Tibial artery (tissue), 4 donors: ENCODE measurements at places on chromosomes 13 and 19.
A peak's percentile ranks its signal among the peaks of the same experiment; 100 is the strongest.

DNA sequence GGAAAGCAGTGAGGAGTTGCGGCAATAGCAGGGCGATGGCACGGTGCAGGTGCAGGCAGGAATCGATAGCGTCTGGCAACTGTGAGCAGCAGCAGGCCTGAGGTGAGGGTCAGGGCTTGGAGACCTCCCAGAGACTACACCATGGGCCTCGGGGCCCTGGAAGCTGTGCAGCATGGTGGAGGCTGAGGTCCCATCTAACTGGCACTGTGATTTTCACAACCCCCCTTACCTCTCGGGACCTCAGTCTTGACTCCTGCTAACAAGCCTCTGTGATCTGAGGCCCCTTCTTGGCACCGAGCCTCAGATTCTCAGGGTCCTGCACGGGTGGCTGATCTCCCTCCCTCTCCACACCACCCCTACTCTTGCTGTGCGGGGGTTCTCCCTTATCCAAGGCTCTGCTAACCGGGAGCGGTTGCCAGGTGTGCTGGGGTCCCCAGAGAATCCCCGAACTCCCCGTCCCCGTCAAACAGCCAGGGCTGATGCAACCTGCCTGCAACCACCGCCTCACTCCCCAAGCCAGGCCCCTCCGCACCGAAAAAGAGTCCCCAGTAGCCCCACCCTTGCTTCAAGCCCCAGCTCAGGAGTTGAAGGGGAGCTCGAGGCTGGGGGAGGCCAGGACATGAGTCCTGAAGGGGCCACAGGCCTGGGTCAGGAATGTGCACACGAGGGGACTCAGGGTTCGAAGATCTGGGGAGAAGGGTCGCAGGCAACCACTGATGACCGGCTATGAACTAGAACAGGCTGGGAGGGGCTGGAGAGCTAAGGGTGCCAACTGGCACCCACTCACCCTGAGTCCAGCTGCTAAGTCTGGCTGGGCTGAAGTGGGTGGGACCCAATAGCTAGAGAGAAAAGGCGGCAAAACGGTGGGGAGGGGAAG lies 4.8 kb upstream of the ATF5 start:
- no peak overlapping the region for H3K27ac ChIP-seq
- no peaks in the 10 kb centered on the region for H3K4me1 ChIP-seq
- DNase-seq = no peak
- no peaks in the 10 kb centered on the region for H3K27me3 ChIP-seq
- H3K4me3 ChIP-seq = no peak overlapping the region

GRCh38 chr13:37485756-37486155 lies 112.8 kb downstream of the POSTN start:
- no peak for DNase-seq
- no peaks in the 10 kb centered on the region for H3K27me3 ChIP-seq
- H3K4me3 ChIP-seq = no peak overlapping the region

DNA sequence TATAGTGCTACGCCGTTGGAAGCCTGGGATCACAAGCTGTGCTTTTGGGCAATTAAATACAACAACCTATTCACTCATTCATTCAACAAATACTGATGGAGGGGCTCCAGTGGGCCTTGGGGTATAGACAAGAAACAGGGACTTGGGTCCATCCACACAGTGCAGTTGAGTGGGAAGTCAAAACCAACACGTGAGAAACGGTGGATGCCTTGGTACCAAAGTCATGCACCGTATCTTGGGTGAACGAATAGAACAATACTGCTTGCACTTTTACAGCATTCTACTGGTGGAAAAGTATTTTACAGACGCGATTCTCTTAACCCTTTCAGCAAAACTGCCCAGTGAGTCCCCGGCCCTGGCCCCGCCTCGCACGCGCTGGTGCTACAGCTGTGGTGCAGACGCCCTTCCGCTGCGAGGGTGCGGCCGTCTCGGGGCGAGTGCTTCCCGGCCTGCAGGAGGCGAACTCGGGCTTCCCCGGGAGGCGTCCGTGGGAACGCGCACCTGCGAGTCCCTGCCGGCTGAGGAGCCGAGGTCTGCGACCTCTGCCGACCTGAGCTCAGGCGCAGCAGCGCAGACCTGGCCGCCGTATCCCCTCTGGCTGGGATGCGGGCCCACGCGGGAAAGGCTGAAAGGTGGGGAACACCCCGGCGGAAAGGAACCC lies 8.3 kb downstream of the TNFRSF19 start:
- H3K27ac ChIP-seq = peak overlapping the region; percentile 35
- peaks cover 11% of the 10 kb centered on the region for H3K4me1 ChIP-seq
- H3K4me3 ChIP-seq = peak overlapping the region; percentile 64
- no peaks in the 10 kb centered on the region for H3K36me3 ChIP-seq
- peak; percentile 70 for DNase-seq
- no peaks in the 10 kb centered on the region for H3K27me3 ChIP-seq

DNA sequence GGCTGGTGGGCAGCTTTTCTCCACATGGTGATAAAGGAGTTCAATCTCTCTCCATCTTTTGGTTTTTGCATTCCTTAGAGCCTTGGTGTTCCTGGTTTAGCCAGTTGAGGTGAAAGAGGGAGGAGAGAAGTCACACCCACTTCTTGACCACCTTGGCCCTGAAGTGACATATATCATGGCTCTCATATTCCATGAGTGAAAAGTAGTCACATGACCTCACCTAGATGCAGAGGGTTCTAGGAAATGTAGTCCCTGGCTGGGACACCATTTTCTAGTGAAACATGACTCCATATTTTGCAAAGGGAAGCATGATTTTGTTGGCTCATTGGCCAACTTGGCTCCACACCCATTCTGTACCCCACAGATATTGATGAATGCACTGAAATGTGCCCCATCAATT lies 16.1 kb downstream of the ADGRE1 start:
- H3K4me3 ChIP-seq = no peak overlapping the region
- no peaks in the 10 kb centered on the region for H3K4me1 ChIP-seq
- no peaks in the 10 kb centered on the region for H3K27me3 ChIP-seq
- no peaks in the 10 kb centered on the region for H3K36me3 ChIP-seq
- no peak overlapping the region for H3K27ac ChIP-seq
- no peak for DNase-seq

- no peak for DNase-seq
- H3K4me3 ChIP-seq = no peak overlapping the region
- no peaks in the 10 kb centered on the region for H3K27me3 ChIP-seq
- no peak overlapping the region for H3K27ac ChIP-seq
- H3K36me3 ChIP-seq = no peaks in the 10 kb centered on the region
These were observed 82.5 kb downstream of the KLF5 start for GRCh38 chr13:73141292-73141771.

DNA sequence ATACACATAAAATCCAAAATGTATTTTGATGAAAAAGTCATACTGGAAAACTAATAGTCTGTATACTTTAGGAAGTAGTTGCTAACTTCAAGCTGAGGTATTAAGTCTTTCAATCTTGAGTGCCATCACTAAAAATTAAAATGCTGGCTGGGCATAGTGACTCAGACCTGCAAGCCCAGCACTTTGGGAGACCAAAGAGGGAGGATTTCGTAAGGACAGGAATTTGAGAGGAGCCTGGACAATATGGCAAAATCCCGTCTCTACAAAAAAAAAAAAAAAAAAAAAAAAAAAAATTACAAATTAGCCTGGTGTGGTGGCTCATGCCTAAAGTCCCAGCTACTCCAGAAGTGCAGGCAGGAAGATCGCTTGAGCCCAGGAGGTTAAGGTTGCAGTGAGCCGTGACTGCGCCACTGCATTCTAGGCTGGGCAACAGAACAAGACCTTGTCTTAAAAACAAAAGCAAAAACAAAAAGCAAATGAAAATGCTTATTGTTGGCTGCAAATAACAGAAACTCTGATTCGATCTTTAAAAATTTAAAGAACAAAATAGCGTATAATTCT lies 1994.2 kb upstream of the PCDH20 start:
- no peak overlapping the region for H3K27ac ChIP-seq
- no peak for DNase-seq
- H3K4me1 ChIP-seq = no peaks in the 10 kb centered on the region
- no peaks in the 10 kb centered on the region for H3K36me3 ChIP-seq

DNA sequence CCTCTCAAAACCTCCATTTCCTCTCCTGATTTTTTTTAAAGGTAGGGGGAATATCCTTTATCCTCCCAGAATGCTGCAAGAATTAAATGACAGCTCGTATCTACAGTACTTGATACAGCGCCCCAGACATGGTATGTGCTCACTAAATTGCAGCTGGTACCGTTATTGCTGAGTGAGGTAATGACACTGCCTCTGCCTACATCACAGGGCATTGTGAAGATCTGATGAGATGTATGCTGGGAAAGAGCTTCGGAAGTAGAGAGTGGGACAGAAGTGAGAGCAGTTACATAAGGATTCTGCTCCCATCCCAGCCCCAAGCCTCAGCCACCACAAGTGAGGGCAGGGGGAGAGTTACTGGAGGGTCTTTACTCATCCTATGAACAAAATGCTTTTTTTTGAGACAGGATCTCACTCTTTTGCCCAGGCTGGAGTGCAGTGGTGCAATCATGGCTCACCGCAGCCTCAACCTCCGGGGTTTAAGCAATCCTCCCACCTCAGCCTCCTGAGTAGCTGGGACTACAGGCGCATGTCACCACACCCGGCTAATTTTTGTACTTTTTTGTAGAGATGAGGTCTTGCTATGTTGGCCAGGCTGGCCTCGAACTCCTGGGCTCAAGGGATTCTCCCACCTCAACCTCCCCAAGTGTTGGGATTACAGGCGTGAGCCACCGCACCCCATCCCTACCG lies 1.7 kb upstream of the FKRP start:
- peaks cover 63% of the 10 kb centered on the region for H3K4me1 ChIP-seq
- peak overlapping the region; percentile 100 for H3K4me3 ChIP-seq

DNA sequence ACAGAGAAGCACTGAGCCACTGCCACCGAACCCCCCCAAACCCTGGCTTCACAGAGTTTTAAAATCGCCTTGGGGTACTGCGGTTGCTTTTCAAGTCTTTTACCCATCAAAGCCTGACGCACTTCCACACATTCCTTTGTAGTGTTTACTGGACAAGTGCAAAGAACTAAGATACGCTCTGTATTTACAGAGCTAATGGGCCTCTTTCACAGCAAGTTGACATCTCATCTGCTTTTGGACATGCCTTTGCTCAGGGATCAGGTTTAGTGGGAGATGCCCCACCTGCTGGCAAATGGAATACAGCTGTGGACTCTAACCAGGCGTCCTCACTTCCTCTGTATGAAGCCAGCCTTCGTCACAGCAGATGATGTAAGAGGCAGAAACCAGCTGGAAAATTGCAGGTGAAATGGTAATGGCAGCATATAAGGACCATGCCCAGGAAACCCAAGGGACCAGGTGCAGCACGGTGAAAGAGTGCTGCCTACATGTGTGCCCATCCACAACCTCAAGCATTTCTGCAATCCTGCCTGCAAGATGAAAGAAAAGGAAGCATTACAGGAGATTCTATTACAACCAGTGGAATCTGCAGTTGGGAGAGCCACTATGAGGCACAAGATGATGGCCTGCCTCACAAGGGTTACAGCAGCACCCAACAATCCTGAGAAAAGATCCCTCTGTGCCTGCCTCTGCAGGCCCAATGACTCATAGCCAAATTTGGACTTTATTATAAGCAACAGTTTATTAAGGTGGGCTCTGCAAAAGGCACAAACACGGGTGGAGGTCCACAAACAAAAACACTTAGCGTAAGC lies 34.7 kb downstream of the BRD4 start:
- H3K4me3 ChIP-seq = no peak overlapping the region
- no peaks in the 10 kb centered on the region for H3K36me3 ChIP-seq
- H3K27ac ChIP-seq = peak overlapping the region; percentile 52
- no peak for DNase-seq
- H3K27me3 ChIP-seq = no peaks in the 10 kb centered on the region

- no peak overlapping the region for H3K27ac ChIP-seq
- H3K36me3 ChIP-seq = peaks cover 5% of the 10 kb centered on the region
- H3K4me1 ChIP-seq = no peaks in the 10 kb centered on the region
- no peaks in the 10 kb centered on the region for H3K27me3 ChIP-seq
- no peak overlapping the region for H3K4me3 ChIP-seq
These were observed 16.6 kb downstream of the JOSD2 start for GRCh38 chr19:50494186-50495019.

GRCh38 chr13:91668866-91669495 lies 270.6 kb downstream of the GPC5 start:
- no peaks in the 10 kb centered on the region for H3K27me3 ChIP-seq
- H3K36me3 ChIP-seq = no peaks in the 10 kb centered on the region
- H3K4me3 ChIP-seq = no peak overlapping the region
- DNase-seq = no peak

DNA sequence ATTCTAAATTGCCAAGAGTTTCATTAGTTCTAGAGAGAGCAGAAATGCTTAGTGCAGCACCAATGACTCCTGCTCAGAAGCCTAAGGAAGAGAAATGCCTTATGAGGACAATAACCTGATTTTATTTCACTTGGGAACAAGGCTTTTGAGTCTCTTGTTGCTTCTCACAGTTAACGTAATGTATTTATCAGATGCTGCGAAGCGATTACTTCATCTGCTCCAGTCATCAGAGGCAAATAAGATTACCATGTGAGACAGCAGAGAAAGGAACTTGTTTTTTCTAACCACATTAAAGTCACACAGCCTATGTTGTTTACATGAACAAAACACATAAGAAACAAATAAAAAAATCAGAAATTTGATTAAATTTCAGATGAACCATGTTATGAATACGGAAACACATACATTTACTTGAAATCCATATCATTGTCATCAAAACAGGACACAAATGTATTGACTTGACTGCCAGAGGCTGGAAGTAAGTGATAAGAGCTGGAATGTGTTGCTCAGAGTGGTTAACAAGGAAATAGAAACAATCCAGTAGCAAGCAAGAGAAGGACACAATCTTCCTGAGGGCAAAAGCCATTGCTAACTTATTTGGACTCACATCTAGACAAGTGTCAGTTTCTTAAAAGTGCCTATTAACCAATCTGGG lies 147.3 kb downstream of the LHFPL6 start:
- H3K36me3 ChIP-seq = no peaks in the 10 kb centered on the region
- no peak overlapping the region for H3K4me3 ChIP-seq
- no peak overlapping the region for H3K27ac ChIP-seq
- no peaks in the 10 kb centered on the region for H3K27me3 ChIP-seq
- H3K4me1 ChIP-seq = no peaks in the 10 kb centered on the region

DNA sequence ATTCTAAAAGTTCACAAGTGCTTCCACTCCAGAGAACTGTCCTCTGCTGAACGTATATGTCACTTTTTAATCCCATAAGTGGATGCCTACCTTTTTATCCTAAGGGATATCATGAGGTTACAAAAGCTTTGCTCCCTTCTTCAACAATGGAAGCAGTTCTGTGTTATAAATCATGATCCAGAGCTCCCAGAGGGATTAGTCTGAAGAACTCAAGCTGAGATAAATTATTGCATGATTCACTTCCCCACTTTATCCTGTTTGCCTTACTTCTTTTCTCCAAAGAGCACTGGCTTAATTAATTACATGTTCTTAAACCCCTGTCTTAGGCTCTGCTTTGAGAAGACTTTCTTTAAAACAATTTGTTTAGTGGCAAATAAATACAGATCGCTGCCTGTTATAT lies 246.7 kb downstream of the PCDH17 start:
- H3K4me1 ChIP-seq = no peaks in the 10 kb centered on the region
- H3K36me3 ChIP-seq = no peaks in the 10 kb centered on the region
- DNase-seq = no peak
- H3K27ac ChIP-seq = no peak overlapping the region

- H3K27ac ChIP-seq = no peak overlapping the region
- no peaks in the 10 kb centered on the region for H3K4me1 ChIP-seq
These were observed 77.9 kb downstream of the ZNF536 start for GRCh38 chr19:30450100-30450499.

- no peak for DNase-seq
- H3K4me3 ChIP-seq = no peak overlapping the region
- H3K27me3 ChIP-seq = no peaks in the 10 kb centered on the region
These were observed 34.4 kb downstream of the RAP2A start for GRCh38 chr13:97468331-97468730.
